Islet precursor cell (in vitro differentiated cells): ENCODE measurements at places on chromosomes 6 and 20.

- DNase-seq: no peak
Measured at GRCh38 chr20:61399433-61399832, 147.4 kb downstream of the CDH4 start.

DNA sequence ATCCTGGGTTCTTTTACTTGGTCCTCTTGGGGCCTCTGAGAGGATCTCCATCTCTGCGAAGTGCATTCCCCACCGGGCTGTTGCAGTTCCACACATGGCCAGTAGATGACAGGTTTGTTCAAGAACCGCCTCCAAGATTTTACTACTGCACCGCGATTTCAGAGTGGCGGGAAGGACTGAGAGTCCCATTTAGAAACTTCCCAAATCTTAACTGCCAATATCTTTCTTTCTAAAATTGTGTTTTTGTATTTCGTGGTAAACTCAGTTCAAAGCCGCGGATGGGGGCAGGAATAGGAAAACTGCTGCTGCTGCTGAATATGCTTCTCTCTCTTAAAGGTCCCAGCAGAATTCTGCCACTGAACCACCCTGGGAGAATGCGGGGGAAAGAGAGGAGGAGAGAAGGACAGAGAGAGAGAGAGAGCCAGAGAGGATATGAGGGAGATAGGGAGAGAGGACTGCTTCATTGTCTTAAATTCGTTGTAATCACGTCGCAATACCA is 8.6 kb upstream of the BTNL2 start:
- DNase-seq: peak; percentile 82

DNA sequence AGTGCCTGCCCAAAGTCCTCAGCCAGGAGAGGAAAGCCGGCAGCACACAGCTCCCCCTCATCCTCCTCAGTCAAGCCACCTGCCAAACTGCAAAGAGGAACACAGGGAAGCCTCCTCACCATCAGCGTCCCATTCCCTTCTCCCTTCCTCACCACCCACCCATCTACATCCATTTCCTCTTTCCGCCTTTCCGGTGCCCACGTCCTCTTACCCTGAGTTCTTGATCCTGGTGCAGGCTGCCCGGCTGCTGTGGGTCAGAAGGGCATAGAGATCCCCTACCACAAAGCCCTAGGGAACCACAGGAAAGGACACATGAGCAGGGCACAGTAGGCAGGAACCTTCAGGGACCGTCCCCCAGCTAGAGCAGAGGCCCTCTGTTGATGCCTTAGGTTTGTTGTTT is 6.0 kb downstream of the GNMT start:
- DNase-seq: no peak

GRCh38 chr6:31386977-31387376 is 16.4 kb upstream of the MICA start:
- peak; percentile 70 for DNase-seq

DNA sequence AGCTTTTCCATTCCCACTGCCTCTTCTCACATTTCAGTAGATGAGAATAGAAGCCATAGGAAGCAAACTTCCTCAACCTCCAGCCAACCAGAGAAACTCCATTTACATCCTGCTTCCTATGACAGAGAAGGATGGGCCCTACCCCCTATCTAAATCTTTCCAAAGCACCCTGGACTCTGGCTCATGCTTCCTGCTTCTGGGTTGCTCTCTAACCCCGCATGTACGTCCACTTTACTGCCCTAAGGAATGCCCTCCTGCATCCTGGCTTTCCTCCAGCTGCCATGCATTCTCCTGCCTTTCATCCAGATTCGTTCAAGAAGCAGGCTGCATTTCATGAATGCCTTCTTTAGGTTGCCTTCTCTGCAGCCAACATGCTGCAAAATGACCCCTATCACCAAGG is 91.9 kb downstream of the FAM217A start:
- peak; percentile 78 for DNase-seq

DNA sequence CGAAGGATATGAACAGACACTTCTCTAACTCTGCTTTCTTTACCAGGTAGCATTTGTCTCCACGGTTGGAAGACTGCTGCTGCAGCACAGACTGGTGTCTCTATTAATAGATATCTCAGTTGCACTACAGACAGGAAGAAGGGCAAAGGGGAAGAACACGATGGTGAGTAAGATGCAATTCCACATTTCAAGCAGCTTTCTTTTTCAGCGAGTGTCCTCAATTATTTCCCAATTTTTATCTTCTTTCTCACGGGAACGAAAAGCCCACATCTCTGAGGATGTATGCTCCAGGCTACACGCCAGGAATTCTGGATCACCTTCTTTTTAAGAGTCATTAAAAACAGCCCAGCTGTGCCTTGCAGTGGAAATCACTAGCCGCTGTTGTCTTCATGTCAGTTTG is 311.6 kb upstream of the ECI2 start:
- no peak for DNase-seq

DNA sequence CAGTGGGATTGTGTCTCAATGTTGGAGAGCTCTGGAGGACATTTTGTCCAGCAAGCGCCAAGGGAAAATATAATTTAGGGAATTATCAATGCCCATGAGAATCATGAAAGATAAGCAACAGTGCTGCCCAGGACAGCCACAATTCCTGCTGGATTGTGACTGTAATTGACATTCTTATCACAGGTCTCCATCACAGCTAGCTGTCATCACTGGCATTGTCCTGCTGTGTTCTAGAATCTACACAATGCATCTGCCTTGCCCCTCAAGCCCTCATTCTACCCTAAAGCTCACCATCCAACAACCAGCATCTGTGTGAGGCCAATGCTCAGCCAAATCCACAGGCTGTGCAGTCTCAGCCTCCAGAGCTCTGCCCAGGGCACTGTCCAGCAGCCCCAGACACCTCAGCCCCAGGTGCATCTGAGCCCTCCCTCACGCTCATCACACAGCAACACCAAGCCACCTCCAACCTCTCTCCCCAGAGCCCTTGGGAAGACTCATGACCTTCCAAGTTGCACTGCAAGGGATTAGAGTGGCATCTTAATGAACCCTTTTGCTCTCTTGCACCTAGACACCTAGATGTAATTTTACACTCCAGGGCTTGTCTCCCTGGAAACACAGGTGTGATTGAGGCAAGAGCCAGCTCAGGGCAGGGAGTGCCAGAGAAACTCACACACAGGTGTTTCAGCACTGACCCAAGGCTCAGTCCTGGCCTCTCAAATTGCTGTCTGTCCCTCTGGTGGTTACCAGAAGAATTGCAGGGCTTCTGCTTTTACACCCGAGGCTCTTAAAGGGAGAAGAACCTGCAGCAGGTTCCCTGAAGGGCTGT is 85.2 kb upstream of the PHACTR3 start:
- DNase-seq: peak; percentile 79

GRCh38 chr6:99602520-99603420 is 3.9 kb upstream of the PRDM13 start:
- DNase-seq: no peak

DNA sequence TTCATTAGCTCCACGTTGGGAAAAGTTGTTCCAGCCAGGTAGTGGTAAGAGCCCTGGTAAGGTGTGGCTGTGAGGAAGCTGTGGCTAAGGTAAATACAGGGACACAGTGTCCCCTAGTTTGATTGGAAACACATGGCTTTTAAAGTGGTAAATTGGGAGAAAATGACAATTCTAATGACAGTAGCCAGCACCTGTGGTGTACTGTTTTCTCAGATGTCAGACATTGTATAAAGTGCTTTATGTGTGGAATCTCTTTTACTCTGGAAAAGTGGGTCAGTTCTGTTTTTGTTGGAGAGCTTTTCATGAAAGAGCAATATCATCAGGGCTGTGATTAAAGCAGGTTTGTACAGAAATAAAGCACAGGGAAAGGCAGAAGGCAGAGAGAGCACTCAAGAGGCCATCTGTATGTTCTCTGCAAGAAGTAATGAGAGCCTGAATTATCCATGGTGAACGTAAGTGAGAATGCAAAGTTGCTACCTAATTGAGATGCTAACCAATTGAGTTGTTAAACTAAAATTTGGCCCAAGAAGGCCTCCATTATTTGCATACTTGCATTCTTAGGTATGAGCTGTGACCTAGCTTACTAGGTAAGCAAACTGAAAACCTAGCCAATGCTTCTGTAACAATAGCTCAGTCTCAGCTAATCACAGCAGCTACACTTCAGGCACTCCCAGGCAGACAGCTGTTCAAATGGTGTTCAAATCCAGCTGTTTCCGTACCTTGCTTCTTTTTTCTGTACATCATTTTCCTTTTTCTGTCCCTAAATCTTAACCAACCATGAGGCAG is 28.2 kb downstream of the MRAP2 start:
- no peak for DNase-seq

GRCh38 chr20:16556301-16556700 is 16.9 kb downstream of the KIF16B start:
- DNase-seq: no peak

GRCh38 chr20:53444401-53445149 is 149.1 kb downstream of the ZNF217 start:
- no peak for DNase-seq

GRCh38 chr6:107209406-107210305 is 94.3 kb upstream of the BEND3 start:
- DNase-seq: no peak

DNA sequence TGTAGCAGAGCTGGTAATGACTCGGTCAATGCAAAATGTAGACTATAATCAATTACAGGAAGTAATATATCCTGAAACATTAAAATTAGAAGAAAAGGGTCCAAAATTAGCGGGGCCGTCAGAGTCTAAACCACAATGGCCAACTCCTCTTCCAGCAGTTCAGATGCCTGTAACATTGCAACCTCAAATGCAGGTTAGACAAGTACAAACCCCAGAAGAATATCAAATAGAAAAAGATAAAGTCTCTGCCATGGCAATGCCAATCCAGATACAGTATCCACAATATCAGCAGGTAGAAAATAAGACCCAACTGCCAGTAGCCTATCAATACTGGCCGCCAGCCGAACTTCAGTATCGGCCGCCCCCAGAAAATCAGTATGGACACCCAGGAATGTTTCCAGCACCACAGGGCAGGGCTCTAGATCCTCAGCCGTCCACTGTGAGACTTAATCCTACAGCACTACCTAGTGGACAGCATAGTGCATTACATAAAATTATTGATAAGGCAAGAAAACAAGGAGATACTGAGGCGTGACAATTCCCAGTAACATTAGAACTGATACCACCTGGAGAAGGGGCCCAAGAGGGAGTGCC is 158.4 kb downstream of the GPX5 start:
- peak; percentile 60 for DNase-seq

DNA sequence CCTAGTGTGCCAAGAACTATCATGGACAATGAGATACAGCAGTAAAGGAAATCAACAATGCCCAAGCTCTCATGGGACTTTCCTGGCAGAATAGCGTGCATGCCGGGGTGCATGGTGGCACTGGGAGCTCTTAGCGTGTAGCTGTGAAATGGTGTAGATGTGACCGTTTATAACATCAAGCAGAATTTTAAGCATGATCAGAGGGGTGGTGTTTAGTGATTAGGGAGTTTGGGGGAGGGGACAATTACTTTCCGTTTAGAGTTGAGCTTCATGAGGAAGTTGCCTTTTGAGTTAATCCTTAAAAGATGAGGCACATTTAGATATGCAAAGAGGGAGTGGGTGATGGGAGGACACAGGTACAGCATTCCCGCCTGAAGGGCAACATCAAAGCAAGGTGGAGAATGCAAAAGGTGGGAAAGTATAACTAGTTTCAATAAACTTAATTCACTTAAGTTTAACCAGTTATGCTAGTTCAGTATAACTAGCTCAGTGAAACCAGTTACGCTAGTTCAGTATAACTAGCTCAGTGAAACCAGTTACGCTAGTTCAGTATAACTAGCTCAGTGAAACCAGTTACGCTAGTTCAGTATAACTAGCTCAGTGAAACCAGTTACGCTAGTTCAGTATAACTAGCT is 661.6 kb downstream of the QKI start:
- no peak for DNase-seq

DNA sequence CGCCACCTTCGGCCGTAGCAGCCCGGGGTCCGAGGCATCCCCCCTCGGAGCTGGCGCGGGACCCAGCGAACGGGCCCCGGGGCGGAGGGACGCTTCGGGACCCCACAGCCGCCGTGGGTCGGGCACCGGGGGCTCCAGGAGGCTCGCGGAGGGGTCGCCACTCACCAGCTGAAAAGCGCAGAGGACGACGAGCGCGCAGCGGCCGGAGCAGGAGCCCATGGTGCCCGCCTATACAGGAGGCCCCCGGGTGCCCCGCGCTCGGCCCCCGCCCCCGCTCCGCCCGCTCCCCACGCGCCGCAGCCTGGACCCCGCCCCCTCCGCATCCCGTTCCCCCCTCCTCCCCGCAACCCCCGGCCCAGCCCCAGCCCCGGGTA is at the start of gene NKAIN4:
NKAIN4 (minus strand) TSS at position 232 of the 374 bp plus-strand sequence; CDS start at position 219, 13 bp downstream.
- DNase-seq: no peak

DNA sequence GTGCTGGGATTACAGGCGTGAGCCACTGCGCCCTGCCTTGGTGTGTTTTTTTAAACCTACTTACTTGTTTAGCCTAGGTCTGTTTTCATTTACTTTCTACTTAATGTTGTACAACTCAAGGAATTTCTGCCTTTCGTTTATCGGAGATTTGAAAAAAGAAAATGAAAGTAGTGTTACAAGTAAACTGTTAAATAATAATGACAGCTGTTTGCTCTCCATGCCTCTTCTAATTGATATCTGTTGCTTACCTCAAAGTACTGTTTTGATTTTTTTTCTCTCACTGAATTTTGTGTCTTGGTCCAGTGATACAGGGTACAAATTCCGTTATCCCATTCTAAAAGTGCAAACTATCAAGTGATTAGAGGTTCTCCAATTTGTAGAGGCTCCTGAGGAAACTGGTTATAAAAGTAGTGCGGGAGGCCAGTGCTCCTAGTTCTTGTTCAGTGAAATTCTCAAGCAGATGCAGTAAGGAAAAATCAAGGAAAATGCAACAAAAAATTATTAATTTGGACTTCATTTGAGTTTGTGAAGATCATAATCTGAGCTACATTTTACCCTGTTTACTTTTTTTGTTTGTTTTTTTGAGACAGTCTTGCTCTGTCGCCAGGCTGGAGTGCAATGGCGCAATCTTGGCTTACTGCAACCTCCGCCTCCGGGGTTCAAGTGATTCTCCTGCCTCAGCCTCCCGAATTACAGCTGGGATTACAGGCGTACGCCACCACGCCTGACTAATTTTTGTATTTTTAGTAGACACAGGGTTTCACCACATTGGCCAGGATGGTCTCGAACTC is 2.2 kb downstream of the UBR2 start:
- DNase-seq: no peak

- peak; percentile 75 for DNase-seq
Measured at GRCh38 chr6:33613146-33613794, 7.9 kb upstream of the ITPR3 start.

DNA sequence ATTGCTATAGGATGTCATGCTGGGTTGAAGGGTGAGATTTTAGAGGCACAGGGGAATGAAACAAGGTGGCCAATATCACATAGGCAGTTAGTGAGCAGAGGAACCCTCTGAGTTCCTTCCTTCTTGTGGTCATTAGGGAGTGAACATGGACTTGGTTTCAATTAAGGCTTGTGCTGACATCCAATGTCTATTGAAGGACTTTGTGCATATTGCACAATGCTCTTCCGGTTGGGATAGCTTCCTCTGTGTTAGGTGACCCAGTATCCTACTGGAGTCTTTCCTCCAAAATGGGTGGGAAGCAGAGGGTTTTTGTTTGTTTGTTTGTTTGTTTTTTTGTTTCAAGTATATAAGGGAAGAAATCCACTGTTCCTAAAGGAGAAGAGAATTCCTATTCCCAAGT is 98.5 kb downstream of the HDGFL1 start:
- DNase-seq: no peak

- DNase-seq: no peak
Measured at GRCh38 chr20:46127396-46128010, 9.4 kb downstream of the CD40 start.
